ENCODE measurements at places on chromosomes 3 and 15.

GRCh38 chr3:119227070-119227850 lies 13.4 kb downstream of the B4GALT4 start:
- DNase-seq: no peak
- peaks cover 50% of the 10 kb centered on the region for H3K36me3 ChIP-seq
- no peak overlapping the region for H3K4me3 ChIP-seq

DNA sequence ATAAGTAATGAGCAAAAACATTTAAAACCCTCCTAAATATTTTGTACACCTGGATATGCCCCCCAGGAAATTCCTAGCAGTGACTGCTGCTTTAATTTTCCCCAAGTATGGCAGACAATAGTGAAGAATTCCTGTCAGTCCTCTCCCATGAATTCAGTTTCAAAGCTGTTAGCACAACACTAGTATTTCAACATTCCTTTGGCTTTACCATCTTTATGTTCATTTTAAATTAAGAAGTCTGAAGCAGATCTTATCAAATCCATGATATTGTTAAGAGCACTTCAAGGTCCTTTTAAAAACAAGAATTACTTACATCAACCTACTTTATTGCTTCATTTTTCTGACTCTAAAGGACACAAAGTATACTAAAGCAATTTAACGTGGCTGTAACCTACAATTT lies 28.8 kb upstream of the CDIN1 start:
- DNase-seq: no peak
- no peaks in the 10 kb centered on the region for H3K4me1 ChIP-seq
- no peak overlapping the region for H3K27ac ChIP-seq
- H3K27me3 ChIP-seq: no peaks in the 10 kb centered on the region
- no peak overlapping the region for H3K4me3 ChIP-seq
- H3K36me3 ChIP-seq: no peaks in the 10 kb centered on the region

GRCh38 chr3:86708893-86709292 lies 282.1 kb downstream of the VGLL3 start:
- H3K4me3 ChIP-seq: no peak overlapping the region
- no peaks in the 10 kb centered on the region for H3K27me3 ChIP-seq
- no peak for DNase-seq
- H3K4me1 ChIP-seq: no peaks in the 10 kb centered on the region
- no peak overlapping the region for H3K27ac ChIP-seq

- H3K4me1 ChIP-seq: no peaks in the 10 kb centered on the region
- H3K27ac ChIP-seq: no peak overlapping the region
- DNase-seq: no peak
- no peak overlapping the region for H3K4me3 ChIP-seq
- no peaks in the 10 kb centered on the region for H3K27me3 ChIP-seq
Measured at GRCh38 chr3:165463531-165463930, 267.3 kb upstream of the SLITRK3 start.

DNA sequence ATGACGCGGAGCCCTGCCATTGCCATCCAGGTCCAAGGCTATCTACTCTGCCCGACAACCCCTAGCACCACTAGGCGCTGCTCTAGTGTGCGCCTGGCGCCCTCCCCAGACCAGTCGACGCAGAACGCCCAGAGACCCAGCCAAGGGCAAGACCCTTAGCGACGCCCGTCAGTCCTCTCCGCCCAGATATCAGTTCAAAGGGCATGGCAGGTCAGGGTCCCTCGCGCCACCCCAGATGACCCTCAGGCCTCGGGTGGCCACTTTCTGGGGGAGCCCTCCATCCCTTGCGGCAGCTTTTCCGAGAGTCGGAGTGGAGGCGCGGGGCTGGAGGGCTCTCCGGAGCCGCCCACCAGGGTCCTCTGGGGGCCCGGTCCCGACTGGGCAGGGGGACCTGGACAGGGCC lies 371 bp upstream of the CLSTN2 start:
- H3K4me1 ChIP-seq: no peaks in the 10 kb centered on the region
- no peak overlapping the region for H3K27ac ChIP-seq
- peak; percentile 19 for DNase-seq
- H3K36me3 ChIP-seq: no peaks in the 10 kb centered on the region
- H3K27me3 ChIP-seq: no peaks in the 10 kb centered on the region

DNA sequence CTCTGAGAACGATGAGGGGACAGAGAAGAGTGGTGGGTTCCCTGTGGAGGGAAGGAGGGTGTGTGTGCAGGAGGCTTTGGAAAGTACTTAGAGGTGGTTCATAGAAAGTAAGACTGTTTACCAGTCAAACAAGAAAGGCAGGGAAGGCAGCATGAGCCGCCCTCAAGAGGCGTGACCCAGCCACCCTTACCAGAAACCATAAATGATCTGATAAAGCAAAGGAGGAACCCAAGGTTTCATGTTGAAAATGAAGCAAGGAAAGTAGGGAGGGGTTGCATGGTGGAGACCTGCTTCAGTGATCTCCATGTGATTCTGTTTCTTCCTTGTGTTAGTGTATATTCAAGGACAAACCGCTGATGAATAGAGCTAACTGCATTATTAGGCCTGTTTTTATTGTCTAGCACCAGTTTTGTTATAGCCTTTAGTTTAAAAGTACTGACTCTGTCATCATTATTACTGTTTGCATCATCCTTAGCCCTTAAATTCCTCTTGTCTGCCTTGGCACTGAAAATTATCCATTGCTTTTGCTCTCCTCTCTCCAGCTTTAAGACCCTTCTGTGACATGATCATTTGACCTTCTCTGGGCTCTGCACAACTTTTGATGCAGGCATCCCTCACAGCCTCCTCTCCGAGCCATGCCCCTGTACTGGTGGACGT lies 96.1 kb downstream of the STAC start:
- H3K4me1 ChIP-seq: no peaks in the 10 kb centered on the region
- H3K36me3 ChIP-seq: no peaks in the 10 kb centered on the region
- H3K27me3 ChIP-seq: no peaks in the 10 kb centered on the region
- no peak overlapping the region for H3K4me3 ChIP-seq
- H3K27ac ChIP-seq: no peak overlapping the region

GRCh38 chr3:8979262-8979661 lies 16.0 kb upstream of the RAD18 start:
- no peaks in the 10 kb centered on the region for H3K27me3 ChIP-seq
- DNase-seq: no peak
- no peak overlapping the region for H3K4me3 ChIP-seq
- no peak overlapping the region for H3K27ac ChIP-seq
- H3K36me3 ChIP-seq: no peaks in the 10 kb centered on the region
- no peaks in the 10 kb centered on the region for H3K4me1 ChIP-seq

DNA sequence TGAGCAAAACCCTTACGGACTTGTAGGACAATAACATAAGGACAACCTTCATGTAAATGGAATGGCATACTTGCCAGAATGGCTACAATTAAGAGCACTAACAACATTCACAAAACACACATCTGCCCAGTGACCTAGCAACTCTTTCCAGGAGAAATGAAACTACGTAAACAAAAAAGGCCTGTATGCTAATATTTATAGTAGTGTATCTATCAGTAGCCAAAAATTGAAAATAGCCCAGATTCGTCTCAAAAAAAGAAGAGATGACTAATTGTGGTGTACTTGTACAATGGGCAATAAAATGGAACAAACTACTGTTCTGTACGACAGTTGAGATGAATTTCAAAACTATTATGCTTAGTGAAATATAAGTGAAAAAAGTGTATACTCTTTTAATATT lies 38.4 kb downstream of the CMC1 start:
- no peaks in the 10 kb centered on the region for H3K4me1 ChIP-seq
- H3K27ac ChIP-seq: no peak overlapping the region
- peaks cover 5% of the 10 kb centered on the region for H3K36me3 ChIP-seq
- no peaks in the 10 kb centered on the region for H3K27me3 ChIP-seq
- H3K4me3 ChIP-seq: no peak overlapping the region
- no peak for DNase-seq

- H3K27me3 ChIP-seq: no peaks in the 10 kb centered on the region
- peaks cover 16% of the 10 kb centered on the region for H3K4me1 ChIP-seq
- DNase-seq: no peak
- peak overlapping the region; percentile 90 for H3K4me3 ChIP-seq
- H3K27ac ChIP-seq: peak overlapping the region; percentile 90
Measured at GRCh38 chr3:9732740-9733115, 1.2 kb downstream of the BRPF1 start.

GRCh38 chr3:43194490-43195114 lies 88.7 kb upstream of the POMGNT2 start:
- no peaks in the 10 kb centered on the region for H3K27me3 ChIP-seq
- H3K36me3 ChIP-seq: no peaks in the 10 kb centered on the region
- H3K4me3 ChIP-seq: no peak overlapping the region
- no peak overlapping the region for H3K27ac ChIP-seq

DNA sequence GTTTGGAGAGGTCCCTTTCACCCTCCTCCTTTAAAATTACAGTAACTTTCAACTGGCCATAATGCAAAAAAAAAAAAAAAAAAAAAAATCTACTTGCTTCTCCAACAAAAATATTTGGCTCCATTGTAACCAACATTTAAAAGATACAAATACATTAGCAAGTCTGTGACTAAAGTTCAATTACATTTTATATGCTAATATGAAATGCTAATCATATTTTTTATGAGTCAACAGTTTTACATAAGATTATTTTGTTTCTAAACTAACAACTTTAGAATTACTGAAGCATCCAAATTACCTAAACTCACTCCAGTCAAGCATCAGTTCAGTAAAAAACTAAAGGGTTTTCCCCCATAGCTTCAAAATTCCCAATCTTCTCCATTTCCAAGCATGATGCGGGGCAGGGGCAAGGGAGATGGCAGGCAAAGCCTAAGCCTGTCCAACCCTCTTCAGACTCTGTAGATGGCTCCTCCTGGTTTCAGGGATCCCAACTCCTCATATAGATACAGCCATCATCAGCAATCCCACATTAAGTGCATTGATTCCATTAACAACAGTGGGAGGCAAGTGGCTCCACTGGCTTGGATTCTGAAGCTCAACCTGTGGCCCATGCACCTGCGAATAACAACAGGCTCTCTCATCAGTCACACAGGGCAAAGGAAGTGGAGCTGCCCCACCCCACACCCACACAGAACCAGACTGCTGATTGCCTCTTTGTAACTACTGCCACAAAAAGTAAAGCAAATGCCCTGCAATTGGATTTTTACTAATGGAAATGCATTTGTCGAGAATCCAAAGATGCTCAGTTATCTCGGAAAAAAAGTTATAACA lies 15.0 kb downstream of the SFMBT1 start:
- no peak overlapping the region for H3K27ac ChIP-seq
- peaks cover 8% of the 10 kb centered on the region for H3K4me1 ChIP-seq

DNA sequence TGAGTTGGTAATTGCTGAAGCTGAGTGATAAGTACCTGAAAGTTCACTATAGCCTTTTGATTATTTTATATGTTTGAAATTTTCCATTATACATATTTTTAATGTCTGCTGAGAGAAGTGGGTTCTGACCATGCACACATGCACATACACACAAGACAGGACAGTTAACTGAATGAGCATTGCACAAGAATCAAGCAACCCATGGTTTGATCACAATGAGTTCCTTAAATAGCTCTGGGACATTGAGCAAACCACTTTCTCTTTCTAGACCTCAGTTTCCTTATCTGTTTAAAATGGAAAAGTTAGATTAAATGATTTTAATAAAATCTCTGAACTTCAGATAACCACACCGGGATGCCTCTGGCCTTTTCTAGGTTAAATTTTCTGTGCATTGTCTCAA lies 26.7 kb downstream of the SNTN start:
- no peak overlapping the region for H3K4me3 ChIP-seq
- H3K4me1 ChIP-seq: no peaks in the 10 kb centered on the region
- no peaks in the 10 kb centered on the region for H3K27me3 ChIP-seq
- DNase-seq: no peak

- H3K27ac ChIP-seq: peak overlapping the region; percentile 58
- H3K4me1 ChIP-seq: no peaks in the 10 kb centered on the region
- no peaks in the 10 kb centered on the region for H3K36me3 ChIP-seq
- DNase-seq: peak; percentile 46
- H3K4me3 ChIP-seq: no peak overlapping the region
- no peaks in the 10 kb centered on the region for H3K27me3 ChIP-seq
Measured at GRCh38 chr3:141331377-141332318, 36.7 kb upstream of the ZBTB38 start.

DNA sequence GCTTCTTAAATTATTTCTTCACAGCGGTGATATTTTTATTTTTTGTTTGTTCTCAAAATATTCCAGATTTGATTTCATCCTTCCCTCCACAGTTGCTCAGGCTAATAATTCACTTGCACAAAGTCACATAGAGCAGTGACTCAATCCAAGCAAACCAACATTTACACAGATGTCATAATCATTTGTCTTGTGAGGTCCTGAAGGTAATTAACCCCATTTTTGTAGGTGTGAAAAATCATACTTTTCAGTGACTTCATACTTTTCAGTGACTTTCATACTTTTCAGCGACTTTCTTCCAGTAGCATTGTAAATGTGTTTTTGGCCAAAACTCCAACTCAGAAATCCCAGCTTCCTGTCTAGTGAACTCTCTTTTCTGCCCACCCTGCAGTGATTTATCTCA lies 32.1 kb downstream of the CD200 start:
- H3K27ac ChIP-seq: no peak overlapping the region
- H3K4me3 ChIP-seq: no peak overlapping the region

DNA sequence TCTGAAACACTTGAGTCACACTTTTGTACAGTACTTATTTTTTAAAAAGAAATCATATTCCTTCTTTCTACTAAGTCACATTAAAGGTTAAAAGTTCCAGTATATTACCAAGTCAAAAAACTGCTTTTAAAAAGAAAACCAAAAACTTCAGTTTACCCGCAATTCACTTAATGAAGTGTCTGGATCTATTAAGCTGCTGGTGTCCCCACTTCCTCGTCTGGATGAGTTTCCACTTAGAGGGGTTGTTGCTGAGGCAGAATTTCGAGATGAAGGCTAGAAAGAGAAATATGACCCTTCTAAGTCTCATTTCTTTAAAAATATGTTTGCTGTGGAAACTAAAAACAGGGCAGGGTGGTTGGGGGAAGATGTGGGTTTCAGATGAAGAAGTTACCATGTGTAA lies 79.7 kb downstream of the LRRFIP2 start:
- H3K4me1 ChIP-seq: no peaks in the 10 kb centered on the region
- no peak for DNase-seq
- H3K4me3 ChIP-seq: no peak overlapping the region
- H3K27me3 ChIP-seq: no peaks in the 10 kb centered on the region
- no peak overlapping the region for H3K27ac ChIP-seq

DNA sequence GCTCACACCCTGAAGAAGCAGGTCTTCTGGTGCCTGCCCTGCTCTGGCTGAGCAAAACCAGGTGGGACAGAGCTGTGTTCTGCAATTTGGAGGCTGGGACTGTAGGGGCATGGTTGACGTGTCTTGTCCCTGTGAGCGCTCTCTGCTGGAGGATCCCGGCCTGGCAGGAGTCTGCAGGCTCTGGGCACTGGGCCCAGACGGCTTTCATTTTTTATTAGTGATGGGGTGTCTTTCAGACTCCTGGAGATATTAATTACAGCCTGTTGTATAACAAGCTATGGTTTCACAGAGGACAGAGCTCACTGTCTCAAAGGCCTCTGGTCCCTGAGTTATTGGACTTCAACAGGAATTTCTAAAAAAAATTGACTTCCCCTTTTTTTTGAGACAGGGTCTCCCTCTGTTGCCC lies 29.5 kb upstream of the ZNF710 start:
- DNase-seq: no peak
- H3K36me3 ChIP-seq: no peaks in the 10 kb centered on the region
- no peak overlapping the region for H3K27ac ChIP-seq
- no peak overlapping the region for H3K4me3 ChIP-seq
- H3K4me1 ChIP-seq: no peaks in the 10 kb centered on the region

Measured in gastrocnemius medialis (tissue), 4 donors.